Astrocyte of the spinal cord (primary cell): ENCODE measurements at places on chromosomes 7 and 10.

DNA sequence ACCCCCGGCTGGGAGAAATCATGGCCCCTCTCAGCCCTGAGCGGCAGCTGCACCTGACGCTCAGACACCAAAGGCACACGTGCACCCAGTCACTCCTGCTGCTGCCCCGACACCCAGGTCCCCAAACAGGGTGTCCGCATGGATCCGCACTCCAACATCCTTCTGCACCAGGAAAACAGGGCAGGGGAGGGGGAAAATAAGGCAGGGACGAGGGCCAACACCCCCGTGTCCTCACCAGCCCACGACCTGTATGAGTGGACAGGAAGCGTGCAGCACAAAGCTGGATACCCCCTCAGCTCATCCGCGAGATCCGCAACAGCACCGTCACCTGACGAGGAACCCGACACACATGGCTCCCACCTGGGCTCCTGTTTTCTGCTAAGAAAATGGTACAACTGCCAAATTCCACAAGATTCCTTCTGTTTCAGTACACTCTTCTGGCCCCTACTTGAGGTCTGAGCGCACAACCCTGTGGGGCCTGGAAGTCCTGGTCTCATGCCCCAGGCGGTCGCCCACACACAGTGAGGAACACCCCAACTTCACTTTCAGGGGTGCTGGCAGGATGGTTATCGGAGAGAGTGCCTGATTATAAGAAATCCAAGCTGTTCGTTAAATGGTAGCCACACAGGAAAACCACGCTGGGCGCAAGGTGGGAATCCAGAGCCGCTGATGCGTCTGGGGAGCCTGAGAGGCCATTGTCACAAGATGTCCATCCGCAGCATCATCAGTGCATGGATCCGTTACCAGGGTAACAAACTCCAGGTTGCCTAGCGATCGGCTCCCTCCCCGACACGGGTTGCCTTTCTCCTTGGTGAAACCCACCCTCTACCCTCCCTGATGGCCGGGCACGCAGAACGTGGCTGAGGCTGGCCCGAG, 63.6 kb downstream of the ZRANB1 start:
- DNase-seq, result no peak

GRCh38 chr10:75117995-75118394, 6.5 kb downstream of the SAMD8 start:
- DNase-seq, result no peak

GRCh38 chr10:84829131-84829530, 500.7 kb downstream of the CCSER2 start:
- DNase-seq, result no peak

DNA sequence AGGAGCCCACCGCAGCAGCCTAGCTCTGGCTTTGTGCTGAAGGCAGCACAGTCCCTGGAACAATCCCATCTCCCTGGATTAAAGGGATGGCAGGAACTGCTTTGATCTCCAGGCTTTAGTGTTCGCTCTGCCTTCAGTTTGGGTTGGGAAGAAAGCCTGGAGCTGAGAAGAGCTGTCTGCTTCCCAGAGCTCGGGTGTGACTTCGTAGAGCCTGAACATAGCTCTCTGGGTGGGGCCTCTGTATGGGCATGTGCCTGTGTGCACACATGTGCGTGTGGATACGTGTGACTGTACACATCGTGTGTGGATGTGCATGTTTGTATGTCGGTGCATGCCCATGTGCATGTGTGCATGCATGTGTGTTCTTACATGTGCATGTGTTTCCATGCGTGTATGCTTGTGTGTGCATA, 8.7 kb downstream of the ADCY1 start:
- DNase-seq, result no peak

- peak; percentile 46 for DNase-seq
Observed at GRCh38 chr7:144027070-144027469, 21.7 kb upstream of the OR2A5 start.

- DNase-seq, result peak; percentile 73
Observed at GRCh38 chr7:24576171-24577025, 3.1 kb downstream of the PALS2 start.

GRCh38 chr7:16688249-16688648, 42.3 kb downstream of the BZW2 start:
- no peak for DNase-seq

DNA sequence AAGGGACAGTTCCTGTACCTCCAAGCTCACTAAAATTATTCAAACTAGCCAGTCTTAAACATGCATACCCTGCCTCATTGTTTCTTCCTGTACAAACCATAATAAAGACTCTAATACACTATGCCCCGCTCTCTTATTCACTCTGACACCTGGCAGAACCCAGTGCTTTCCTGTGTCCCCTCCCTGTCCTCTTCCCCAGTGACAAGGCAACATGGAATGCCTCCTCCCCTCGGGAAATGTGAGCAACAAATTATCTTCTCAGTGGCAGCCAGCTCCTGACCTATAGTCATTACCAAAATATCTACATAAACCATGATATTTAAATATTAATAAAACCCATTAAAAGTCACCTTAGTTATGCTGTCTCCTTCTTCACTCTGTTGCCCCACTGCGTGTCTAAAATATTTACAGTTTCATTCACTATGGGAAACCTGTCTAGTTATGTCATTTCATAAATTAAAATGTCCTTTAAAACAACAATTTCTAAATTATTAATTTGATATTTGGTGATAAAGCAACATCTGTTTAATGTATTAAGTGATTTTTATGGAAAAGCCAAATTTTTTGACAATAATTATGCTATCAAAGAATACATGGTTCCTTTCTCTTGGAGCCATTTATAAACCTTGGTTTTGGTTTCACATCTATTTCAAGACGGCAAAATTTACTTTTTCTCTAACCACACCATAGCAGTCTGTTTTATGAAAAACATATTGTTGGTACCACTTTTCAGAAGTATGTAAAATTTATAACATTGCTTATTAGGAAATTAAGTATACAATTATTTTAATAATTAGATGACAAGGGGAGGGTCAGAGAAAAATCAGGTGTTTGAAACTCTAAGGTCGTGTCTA, 1355.2 kb downstream of the XPNPEP1 start:
- no peak for DNase-seq

GRCh38 chr10:28775773-28776172, 98.5 kb downstream of the BAMBI start:
- DNase-seq, result no peak

- DNase-seq, result peak; percentile 3
Observed at GRCh38 chr10:13161857-13162271, 506 bp downstream of the MCM10 start.

GRCh38 chr7:127995156-127995880, 35.9 kb downstream of the LRRC4 start:
- peak; percentile 68 for DNase-seq

DNA sequence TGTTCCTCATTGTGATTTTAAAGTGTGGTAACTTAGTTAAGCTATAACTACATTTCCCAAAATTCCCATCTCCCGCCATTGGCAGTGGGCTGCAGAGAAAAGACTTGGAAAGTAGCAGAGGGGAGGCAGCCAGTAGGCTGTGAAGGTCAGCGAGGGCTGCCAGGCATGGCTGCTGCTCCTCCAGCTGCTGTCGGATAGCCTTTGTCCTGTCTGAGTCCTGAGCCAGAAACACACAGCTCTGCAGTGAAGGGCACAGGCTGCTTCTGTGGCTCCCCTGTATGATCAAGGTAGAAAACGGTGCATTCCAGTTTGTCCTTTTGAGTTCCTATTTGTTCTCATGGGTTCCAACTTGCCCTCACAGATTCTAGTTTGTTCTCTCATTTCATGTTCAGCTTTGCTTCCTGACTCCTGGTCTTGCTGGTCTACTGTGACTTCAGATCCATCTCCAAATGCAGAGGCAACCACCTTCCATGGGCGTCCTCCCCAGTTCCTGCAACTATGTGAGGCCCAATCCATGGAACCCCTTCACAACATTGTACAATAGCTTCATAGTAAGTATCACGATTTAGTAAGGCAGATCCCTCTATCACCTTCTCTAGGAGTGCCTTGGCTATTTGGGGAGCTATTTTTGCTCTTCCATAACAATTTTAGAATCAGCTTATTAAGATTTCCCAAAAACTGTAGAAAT, 31.7 kb downstream of the SYPL1 start:
- DNase-seq, result no peak

GRCh38 chr10:62373995-62374861, at the start of gene ZNF365:
Gene ZNF365, plus strand, starts transcription at chr10:62374369. Its CDS starts 1,825 bp downstream, at chr10:62376194.
- peak; percentile 27 for DNase-seq

- DNase-seq, result no peak
Observed at GRCh38 chr7:64630496-64630895, 35.4 kb upstream of the ZNF107 start.
